ENCODE measurements at places on chromosomes 4 and X.

DNA sequence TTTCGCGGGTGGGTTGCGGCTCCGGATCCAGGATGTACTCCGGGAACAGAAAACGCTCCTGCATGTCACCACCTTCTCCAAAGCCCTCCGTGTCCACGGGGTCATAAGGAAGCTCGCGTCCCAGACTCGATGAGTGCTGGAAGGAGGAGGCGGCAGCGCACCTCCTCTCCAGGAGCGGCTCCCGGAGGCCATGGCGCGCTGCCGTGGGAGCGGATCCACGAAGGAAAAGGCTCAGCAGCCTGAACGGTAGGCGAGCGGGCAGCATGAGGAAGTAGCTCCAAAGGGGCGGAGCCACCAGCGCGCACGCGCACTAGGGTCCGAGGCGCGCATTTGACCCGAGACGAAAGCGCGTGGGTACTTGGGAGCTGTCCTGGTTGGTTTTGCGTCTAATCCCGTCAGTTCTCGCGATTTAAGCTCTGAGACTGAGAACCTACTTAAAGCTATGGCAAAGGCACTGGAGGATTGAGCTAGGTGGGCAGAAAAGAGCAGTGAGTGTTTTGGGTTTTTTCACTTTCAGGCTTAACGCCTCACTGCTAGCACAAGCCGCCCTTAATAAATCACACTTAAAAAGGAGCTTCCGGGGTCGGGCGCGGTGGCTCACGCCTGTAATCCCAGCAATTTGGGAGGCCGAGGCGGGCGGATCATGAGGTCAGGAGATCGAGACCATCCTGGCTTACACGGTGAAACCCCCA, at the start of gene NOA1:
NOA1 (minus strand) TSS at position 286 of the 692 bp plus-strand sequence; CDS start at position 265, 21 bp downstream.
- DNase-seq = peak; percentile 98

GRCh38 chrX:113644426-113644825, 803.8 kb upstream of the AMOT start:
- DNase-seq = no peak

DNA sequence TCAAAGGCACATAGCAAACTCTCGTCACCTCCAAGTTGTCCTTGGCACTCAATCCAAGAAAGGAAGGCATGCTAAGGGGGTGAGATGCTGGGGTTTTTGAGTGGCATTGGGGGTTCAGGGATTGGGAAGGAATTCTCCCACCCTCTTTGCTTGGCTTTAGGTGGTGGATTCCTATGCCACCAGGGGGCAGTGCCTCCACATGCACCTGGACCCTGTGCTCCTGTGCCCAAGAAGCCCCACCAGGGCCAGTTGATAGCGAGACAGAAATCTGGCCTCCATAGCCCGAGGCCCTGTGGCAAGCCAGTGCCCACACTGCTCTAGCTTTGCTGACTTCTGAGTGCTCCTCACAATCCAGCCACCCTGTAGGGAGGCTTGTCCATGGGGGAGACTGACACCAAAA, 2.0 kb upstream of the FATE1 start:
- DNase-seq = no peak

- no peak for DNase-seq
These were observed 80.0 kb downstream of the NWD2 start for GRCh38 chr4:37324546-37324945.

DNA sequence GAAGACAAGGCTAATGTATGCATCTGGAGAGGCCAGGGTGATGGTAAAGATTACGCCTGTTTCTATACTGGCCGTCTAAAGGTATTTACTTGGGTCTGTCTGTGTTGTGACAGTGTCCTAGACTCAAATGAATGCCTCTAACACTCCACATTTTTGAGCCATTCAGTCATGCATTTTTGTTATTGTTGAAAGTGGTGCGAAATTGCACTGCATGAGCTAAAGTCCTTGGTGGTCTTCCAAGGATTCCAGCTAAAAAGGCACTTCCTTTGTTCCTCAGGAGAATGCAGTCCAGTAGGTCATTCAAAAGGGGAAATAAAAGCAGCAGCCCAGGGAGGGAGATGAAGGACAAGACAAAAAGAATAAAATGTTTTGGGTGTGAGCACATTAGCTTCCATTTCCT, 3.0 kb downstream of the GPC4 start:
- DNase-seq = no peak

DNA sequence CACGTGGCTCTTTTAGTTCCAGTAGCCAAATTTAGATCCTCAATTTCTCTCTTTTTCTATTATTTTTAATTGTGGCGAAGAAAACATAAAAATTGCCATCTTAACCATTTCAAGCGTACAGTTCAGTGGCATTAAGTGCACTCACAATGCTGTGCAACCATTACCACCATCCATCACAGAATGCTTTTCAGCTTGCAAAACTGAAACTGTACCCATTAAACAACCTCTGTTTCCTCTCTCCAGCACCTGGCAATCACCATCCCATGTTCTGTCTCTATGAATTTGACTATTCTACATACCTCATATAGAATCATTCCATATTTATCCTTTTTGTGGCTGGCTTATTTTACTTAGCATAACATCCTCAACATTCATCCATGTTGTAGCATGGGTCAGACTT, 74.9 kb downstream of the METTL14 start:
- no peak for DNase-seq

- DNase-seq = no peak
These were observed 715.2 kb upstream of the AADAT start for GRCh38 chr4:170804930-170805329.

GRCh38 chr4:26365537-26366150, 44.8 kb downstream of the RBPJ start:
- DNase-seq = no peak

- no peak for DNase-seq
These were observed 30.8 kb downstream of the DOK7 start for GRCh38 chr4:3493720-3494461.

GRCh38 chr4:168502861-168503260, 6.0 kb downstream of the PALLD start:
- DNase-seq = no peak

DNA sequence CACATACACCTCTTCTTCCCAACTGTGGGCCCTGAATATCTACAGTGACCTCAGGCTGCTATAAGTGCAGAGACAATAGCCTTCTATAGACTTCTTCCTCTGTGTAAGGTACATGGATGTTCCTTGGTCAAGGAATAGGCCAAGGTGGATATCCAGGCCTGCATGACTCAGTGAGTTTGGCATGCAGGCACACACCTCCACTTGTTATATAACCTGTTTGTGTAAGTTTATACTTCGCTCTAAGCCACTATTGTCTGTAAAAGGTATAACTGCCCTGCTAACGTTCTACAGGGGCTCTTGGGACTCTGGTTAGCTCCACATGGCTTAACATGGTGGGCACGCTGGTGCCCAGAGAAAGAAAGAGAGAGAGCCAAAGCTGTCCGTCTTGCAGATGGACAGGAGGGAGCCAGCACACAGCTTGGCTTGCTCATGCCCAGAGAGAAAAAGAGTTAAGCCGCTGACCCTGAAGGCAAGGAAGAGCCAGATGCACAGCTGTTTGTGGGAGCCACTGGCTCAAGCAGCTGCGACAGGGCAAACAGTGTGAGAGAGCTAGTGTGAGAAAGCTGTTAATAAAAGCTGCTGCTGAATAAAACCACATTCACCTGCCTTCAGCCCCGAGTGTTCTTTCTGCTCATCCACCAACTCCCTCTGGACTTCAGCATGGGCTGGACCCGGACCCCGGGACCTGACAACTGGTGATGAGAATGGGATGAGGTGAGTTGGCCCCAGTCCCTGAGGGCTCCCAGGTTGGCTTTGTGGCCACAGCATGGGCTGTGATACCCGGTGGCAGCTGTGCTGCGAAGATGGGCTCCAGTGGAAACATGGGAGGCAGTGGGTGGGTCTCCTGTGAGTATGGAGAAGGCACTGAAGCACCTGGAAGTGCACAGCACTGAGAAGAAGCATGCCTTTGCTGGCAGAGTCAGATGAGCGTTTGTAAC, 44.5 kb upstream of the ZBTB33 start:
- DNase-seq = no peak

- no peak for DNase-seq
These were observed 6.7 kb downstream of the ZNF81 start for GRCh38 chrX:47843363-47843762.

- no peak for DNase-seq
These were observed 37.0 kb upstream of the ATP6AP2 start for GRCh38 chrX:40543661-40544328.

DNA sequence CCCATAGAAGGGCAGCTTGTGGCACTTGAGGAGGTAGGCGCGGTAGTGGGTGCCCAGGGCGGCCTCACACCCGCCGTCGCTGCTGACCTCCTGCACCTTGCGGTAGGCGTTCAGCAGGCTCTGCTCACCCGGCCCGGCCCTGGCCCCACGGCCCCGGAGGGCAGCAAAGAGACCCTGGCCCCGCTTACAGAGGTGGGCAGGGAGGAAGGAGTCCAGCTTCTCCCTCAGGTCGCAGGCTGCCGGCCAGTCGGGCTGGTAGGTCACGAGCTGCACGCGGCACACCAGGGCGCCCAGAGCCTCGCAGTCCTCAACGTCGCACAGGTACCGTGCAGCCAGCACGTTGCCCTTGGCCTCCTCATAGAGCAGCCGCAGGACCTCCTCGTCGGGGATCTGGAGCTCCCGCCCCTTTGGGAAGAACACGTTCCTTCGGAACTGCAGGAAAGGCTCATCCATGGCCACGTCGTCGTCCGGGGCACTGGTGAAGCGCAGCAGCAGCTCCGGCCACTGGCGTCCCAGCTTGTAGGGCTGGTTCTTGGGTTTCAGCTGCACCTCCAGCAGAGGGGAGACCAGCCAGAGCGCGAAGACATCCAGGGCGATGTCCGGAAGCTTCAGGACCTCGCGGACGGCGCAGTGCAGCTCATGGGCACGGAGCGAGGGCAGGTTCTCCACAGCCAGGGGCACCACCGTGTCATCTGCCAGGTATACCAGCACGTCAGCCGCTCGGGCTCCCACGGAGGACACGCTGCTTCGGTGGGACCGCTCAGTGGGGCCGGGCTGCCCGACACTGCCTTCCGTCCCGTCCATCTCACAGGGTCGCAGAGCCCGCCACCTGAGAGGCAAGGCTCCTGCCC, 17.1 kb upstream of the LAS1L start:
- DNase-seq = no peak

DNA sequence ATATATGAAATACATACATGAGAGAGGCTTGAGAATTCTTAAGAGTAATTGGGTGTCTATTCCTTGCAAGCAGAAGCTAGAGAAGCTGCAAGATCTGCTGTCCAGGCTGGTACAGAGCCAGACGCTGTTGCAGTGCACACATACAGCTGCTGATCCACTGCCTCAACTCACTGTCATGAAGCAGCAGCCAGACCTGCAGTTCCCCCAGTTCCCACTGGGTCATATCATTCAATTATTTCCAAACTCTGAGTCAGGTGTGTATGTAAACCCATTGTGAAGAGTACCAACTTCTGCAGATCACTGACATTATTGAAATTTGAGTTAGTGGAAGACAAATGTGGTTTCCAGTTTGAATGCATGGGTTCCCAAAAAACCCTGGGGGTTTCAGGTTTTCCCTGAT, 1212.8 kb upstream of the ADGRL3 start:
- DNase-seq = no peak

DNA sequence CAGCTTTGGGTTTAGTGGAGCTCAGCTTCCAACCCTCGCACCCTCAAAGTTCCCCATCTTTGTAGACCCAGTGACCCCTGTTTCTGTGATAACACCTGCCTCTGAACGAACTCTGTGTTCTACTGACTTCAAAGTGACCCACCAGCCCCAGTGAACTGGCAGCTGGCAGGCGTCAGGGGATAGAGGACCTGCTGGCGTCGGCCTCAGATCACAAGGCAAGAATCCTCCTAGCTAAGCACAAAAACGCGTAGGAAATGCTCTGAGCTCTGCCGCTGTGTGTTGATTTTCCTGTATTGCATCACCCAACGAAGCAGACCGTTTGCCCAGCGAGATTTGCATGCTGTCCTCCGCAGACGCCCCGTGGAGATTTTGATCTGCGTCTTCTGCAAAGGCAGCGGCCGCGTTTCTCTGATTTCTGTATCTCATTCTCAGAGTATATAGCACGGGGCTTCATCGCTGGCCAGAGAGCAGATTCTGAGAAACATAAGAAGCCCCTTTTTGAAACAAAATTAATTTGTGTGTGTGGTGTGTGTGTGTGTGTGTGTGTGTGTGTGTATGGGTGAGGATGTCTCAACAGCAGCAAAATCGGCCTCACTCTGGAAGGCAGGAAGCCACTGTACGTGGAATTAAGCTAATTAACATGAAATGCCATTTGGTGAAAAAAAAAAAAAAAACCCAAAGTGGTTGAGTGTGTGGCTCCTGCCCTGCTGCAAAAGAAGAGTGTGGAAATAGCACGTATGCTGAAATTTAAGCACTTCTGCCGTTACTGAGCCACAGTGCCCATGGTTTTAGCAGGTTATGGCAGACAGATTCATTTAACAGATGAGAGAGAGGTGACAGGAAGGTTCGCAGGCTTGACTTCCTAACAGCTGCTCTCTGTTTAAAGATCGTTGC, 29.2 kb upstream of the ASMTL start:
- peak; percentile 35 for DNase-seq

DNA sequence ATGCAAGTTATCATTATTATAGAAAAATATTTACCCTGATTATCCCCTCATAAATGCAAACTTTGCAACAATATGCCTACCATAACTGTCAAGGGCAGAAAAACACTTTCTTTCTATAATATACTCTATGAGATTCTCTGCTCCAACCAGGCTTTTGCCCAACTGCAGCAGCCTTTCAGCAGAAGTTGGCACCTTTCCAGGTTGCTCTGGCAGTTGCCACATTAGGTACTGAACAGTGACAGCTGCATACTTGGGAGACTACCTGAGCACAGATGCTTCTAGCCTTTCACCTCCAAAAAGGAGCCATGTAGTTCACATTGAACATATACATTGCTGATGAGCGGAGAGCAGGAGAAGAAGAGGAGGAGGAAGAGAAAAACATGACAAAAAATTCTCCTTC, 69.5 kb upstream of the BRWD3 start:
- DNase-seq = no peak

DNA sequence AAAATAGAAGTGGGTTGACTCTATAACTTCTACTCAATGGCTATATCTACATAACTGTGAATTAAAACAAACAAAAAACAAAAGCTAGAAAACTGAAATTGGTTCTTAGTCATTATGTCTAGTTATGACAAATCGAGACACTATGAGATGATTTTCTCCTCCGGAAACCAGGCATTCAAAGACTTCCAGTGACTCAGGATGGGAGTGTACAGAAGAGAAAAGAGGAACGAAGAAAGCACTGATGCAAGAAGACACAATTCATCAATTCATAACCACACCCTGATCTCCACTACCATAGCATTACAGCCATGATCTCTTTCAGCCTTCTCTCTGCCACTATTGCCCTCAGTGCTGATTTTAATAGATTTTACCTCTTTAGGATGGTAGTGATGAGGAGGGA, 253.6 kb downstream of the CBLL2 start:
- no peak for DNase-seq

DNA sequence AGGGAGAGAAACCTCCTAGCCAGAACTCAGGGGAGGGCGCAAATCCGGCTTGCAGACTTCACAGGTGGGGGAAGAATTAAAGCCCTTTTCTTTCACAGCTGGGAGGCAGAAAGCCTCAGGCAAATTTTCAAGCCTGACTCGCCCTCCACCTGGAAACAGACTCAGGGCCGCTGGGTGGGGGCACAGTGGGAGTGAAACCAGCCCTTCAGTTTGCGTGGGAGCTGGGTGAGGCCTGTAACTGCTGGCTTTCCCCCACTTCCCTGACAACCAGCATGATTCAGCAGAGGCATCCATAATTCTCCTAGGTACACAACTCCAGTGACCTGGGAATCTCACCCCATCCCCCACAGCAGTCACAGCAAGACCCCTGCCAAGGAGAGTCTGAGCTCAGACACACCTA, 206.9 kb upstream of the INTU start:
- DNase-seq = no peak

Data from breast epithelium (tissue), 4 donors.